ENCODE measurements at places on chromosomes 11 and 22. TPM values are rescaled to one million over a fixed set of nuclear protein-coding genes. Genes with fewer than 3 reads are reported as not detected.

GRCh38 chr11:24531528-24531927 lies 34.7 kb downstream of the LUZP2 start:
- no peak for DNase-seq

DNA sequence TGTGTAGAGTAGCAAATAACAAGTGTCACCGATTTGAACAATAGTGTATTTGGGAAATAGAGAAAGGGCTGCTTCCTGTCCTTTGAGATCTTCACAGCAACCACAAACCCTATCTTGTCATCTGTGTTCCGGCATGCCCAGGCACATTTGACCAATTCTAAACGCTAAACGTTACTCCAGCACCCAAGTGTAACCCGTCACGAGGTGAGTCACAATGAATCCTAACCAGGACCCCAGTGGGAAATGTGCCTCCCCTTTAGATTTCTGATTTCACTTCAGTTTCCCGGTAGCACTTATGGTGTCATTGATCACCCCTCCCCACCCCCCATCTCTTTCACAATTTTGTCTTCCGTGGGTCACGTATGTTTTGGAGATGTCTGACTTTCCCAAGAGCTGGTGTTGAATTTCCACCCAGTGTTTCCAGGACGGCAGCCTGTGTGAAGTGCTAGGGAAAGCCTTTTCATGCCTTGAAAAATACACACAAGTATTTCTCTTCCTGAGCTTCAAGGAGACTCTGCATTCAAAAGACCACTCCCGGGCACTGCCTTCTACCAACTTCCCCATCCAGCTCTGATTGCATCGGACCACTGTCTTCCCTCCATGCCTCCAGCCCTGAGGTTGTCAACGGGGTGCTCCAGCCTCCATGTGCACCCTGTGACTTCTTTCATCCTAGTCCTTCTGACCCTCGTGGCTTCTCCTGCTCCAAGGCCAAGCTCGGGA lies 10.5 kb upstream of the C11orf24 start:
- DNase-seq = no peak

DNA sequence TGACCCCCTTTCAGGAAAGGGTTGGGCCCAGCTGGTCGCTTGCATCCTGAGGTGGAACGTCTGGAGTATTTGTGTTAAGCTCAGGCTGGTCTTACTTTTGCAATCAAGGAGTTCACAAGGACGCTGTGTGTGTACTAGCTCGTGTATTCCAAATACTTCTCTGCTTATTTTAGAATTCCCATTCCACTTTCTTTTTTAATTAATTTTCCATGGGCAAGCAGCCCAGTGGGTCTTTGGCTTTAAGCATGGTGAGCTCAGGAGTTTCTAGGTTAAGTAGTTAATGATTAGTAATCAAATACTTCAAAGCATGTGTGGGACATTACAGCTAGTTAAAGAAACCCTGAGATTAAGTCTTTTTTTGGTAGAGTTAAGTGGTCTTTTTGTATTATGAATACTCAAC lies 68.6 kb downstream of the CSNK2A3 start:
- DNase-seq = no peak

GRCh38 chr11:135033540-135033939 lies 621.5 kb upstream of the B3GAT1 start:
- DNase-seq = peak; percentile 60

DNA sequence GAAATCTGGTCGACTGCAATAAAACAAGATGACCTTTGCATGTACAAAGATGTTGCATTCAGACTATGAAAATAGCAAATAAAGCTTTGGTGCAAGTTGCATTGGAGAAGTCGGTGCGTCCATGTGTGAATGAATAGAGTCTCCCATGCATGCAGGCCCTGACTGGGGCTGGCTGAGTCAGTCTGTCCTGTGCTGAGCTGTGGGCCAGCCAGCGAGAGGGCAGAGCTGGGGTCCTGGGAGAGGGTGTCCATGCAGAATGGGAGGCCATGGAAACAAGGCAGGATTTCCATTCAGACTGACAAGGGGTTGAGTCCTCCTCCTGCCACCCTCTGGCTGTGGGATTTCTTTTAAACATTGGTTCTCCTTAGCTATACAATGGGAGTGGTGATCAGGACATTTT lies 2.3 kb upstream of the CRYBB3 start:
- no peak for DNase-seq

The SLC37A2 gene
- 3.3 TPM for polyA plus RNA-seq

GRCh38 chr22:38172832-38173640 lies 8.6 kb downstream of the PLA2G6 start:
- peak; percentile 61 for DNase-seq

- DNase-seq = peak; percentile 49
Observed at GRCh38 chr11:2138431-2139122, 612 bp downstream of the IGF2 start.

- DNase-seq = no peak
Observed at GRCh38 chr11:88194990-88195389, 19.7 kb upstream of the RAB38 start.

DNA sequence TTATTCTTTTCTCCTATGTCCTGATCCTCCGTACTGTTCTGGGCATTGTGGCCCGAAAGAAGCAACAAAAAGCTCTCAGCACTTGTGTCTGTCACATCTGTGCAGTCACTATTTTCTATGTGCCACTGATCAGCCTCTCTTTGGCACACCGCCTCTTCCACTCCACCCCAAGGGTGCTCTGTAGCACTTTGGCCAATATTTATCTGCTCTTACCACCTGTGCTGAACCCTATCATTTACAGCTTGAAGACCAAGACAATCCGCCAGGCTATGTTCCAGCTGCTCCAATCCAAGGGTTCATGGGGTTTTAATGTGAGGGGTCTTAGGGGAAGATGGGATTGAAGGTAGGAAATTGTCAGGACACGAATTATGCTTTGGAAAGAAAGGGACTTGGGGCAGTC lies 843 bp downstream of the OR51T1 start:
- no peak for DNase-seq

- no peak for DNase-seq
Observed at GRCh38 chr11:126197277-126197939, 14.0 kb downstream of the RPUSD4 start.

GRCh38 chr11:22707119-22707899 lies 40.9 kb downstream of the GAS2 start:
- DNase-seq = no peak

DNA sequence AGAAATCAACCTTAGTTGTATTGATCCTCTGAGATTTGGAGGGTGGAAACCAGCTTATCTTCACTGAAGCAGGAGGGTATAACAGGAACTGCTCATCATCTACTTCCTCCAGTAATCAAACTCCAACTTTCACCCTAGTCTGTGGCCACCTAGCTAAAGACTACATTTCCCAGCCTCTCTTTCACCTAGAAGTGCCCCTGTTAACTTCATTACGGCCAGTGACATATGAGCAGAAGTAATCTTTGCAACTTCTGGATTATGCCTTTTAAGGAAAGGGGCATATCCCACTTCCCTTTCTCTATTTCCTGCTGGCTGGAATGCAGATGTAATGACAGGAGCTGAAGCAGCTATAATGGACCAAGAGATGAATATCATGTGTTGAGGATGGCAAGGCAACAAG lies 7.6 kb upstream of the VPS37C start:
- no peak for DNase-seq

GRCh38 chr11:121451178-121451985 lies 732 bp upstream of the SORL1 start:
- DNase-seq = no peak

The FGF19 gene
- 1.6 TPM for polyA plus RNA-seq

The TTLL1 gene
- 11.2 TPM for polyA plus RNA-seq

DNA sequence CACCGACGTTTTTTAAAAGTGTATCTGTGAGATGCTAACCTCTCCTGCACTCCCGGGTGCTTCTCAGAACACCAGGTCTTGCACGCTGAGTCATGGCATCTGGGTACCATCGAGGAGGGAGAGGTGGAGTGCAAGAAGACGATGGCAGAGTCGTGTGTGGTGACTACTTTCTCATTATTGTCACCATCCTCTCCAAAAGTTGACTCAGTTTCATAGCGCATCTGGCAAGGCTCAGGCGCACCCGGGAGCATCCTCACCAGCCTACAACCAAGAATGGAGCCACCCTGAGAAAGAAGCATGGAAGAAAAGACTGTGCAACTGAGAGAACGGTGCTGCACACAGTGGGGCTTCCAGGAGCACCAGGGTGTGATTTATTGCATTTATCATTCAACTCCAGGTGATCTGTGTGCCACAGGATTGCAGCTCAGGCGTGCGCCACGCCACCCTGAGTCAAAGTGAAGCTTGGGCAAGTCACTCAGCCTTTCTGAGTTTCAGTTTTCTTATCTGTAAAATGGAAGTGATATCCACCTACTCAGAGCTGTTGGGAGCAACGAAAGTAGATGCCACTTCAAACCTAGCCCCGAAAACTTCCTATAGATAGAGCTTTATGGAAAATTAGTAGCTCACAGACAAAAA lies 65.4 kb downstream of the LINC01488 start:
- DNase-seq = no peak

GRCh38 chr22:31244046-31244942 lies 32.2 kb downstream of the LIMK2 start:
- DNase-seq = peak; percentile 33

DNA sequence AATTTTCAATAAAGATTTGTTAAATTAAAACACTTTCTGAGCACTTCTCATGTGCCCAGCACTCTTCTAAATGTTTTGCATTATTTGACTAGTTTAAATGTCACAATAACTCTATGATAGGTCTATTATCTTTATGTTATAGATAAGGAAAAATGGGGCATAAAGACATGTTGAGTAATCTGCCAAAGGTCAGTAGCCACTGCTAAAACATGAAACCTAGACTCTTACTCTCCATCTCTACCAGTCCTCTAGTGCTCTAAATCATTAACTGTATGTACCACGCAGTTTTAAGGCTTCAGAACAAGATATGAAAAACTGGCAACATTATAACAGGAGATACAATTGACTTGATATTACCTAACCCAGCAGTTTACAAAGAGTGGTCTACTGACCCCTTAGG lies 6.9 kb downstream of the RAB6A start:
- DNase-seq = no peak

The TEAD1 gene
- polyA plus RNA-seq = 81.5 TPM

- peak; percentile 92 for DNase-seq
Observed at GRCh38 chr11:83713708-83714107, 427.5 kb upstream of the CCDC90B start.

DNA sequence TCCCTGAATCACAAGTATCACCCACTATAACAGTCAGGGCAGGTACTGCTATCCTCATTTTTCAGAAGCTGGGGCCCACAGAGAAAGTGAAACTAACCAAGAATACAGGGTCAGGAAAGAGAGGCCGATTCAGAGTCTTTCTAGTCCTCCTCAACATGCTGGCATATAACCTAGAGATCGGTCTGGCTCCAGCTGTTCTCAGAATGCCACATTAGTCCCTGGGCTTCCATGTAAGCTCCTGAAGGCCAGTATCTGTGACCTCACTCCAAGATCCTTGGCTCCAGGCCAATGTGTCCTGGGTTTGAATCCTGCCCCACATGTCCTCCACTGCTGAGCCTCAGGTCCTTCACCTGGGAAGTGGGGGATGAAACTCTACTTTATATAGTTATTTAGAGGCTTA lies 50.4 kb downstream of the TENM4 start:
- peak; percentile 38 for DNase-seq

The CHRM1 gene
- polyA plus RNA-seq = not detected

The PANX3 gene
- polyA plus RNA-seq = not detected

GRCh38 chr11:123406441-123407129 lies 23.5 kb upstream of the GRAMD1B start:
- DNase-seq = no peak

DNA sequence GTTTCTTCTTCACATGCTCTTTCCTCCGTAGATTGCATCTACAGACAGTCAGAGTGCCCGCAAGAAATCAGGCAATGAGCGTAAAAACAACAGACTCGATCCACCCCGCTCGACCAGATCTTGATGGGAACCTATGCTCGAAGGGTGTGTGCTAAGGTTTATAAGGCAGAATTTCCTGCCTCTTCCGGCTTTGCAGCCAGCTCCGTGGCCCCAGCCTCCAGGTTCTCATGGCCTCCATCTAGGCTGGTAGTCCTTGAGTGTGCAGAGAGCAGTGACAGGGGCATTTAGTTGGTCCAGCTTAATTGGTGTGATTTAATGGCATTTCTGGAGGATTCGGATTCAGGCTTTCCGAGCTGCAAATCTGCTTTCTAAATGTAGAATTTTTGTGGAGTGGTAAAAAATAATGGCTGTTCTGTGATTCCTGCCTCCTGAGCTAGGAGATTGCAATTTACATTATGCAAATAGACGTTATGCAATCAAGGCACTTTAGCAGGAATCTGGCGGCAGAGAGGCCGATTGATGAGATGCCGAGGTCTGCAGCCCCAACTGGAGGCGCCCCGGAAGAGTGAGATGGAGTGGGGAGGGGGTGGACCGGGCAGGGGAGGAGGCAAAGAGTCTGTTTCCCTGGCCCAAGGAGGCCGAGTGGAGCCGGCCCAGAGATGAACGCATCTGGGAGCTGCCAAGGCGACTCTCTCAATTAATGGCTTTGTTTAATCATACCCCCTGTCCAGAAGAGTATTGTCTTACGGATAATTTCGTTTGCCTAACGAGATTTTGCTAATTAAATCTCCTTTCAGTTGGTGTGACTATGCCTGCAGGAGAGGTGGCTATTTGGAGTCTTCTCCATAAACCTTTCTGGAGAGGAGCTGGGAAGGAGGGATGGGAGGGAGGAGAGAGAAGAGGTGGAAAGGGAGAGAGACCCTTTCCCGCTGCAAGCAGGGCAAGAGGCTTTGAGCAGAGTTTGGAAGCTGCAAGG lies 75.3 kb downstream of the PKNOX2 start:
- no peak for DNase-seq

GRCh38 chr11:63843041-63843440 lies 4.1 kb downstream of the MARK2 start:
- DNase-seq = peak; percentile 63

- DNase-seq = no peak
Observed at GRCh38 chr22:30371321-30371720, 14.5 kb downstream of the CCDC157 start.

GRCh38 chr11:36186340-36187175 lies 102.7 kb downstream of the COMMD9 start:
- DNase-seq = peak; percentile 79

The OMP gene
- not detected for polyA plus RNA-seq

The ISX gene
- polyA plus RNA-seq = 0.52 TPM

GRCh38 chr11:1256257-1257045 lies 33.6 kb downstream of the MUC5B start:
- no peak for DNase-seq

The OR52I1 gene
- polyA plus RNA-seq = 0.07 TPM

DNA sequence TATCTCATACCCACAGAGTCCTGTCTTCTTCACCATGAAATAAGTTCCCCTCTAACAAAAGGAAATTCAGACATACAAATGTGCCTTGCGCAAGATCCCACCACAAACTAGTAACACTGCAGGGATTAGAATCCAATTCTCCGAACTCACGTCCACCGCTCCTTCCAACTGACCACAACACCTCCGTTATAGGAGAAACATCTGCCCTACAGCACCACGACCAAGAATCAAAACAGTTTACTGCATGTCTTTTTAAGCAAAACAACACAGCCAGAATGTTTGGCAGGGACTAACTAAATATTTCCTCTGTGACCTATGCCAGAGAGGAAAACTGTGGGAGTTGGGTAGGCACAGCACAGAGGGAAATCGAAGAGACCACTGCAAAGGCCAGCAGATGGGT lies 72.7 kb upstream of the AKIP1 start:
- no peak for DNase-seq
